ENCODE measurements at places on chromosomes 5 and 9. TPM values are rescaled to one million over a fixed set of nuclear protein-coding genes. Genes with fewer than 3 reads are reported as not detected.

DNA sequence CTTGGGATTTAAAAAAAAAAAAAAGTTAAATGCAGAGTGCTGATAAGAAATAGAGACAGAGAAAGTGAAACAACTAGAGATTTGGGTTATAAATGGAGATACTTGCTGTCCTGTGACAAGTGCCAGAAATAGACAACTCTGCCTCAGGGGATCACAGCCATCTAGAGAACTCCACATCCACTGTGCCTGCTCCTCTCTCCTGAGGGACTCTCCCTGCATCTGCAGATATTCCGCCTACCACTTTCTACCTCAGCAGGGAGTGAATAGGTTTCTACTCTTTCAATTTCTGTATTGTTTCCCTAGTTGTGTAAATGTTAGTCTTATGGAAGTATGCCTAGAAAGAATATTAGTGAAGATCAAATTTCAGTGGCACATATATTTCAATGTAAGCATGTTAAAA is 307.2 kb downstream of the HTR1A start:
- H3K27ac ChIP-seq: no peak overlapping the region
- no peaks in the 10 kb centered on the region for H3K36me3 ChIP-seq
- H3K4me1 ChIP-seq: no peaks in the 10 kb centered on the region
- H3K27me3 ChIP-seq: no peaks in the 10 kb centered on the region
- no peak overlapping the region for H3K4me3 ChIP-seq
- no peak for DNase-seq

DNA sequence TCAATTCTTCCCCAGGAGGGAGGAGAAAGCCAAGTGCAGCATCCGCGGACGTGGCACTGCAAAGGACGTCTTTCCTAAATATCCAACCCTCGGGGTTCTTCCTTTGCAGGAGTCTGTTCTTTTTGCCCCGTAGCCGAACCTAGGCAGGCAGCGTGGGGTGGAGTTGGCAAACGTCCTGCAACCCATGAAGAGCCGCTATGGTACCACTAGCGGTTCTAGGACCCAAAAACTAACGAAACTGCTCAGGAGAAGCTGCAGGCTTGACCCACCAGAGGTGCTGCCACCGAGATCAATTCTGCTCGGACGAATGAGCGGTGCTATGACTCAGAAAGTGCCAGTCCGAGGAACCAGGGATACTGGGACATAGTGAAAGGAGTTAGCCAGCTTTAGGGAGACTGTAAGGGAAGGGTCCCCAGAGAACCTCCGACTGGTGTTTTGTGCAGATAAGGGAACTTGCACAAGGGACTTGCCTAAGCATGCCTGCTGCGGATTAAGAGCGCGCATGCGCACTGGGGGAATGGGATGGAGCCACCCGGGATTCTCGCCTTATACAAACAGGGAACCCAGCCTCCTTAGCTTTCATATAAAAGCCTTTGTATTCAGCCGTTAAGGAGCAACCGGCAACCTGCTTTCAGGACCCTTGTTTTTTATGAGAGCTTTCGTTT is 32.7 kb downstream of the ANXA2R start:
- H3K4me1 ChIP-seq: peaks cover 26% of the 10 kb centered on the region
- peak overlapping the region; percentile 79 for H3K27ac ChIP-seq
- no peaks in the 10 kb centered on the region for H3K27me3 ChIP-seq
- H3K4me3 ChIP-seq: peak overlapping the region; percentile 16
- DNase-seq: no peak
- H3K36me3 ChIP-seq: no peaks in the 10 kb centered on the region

DNA sequence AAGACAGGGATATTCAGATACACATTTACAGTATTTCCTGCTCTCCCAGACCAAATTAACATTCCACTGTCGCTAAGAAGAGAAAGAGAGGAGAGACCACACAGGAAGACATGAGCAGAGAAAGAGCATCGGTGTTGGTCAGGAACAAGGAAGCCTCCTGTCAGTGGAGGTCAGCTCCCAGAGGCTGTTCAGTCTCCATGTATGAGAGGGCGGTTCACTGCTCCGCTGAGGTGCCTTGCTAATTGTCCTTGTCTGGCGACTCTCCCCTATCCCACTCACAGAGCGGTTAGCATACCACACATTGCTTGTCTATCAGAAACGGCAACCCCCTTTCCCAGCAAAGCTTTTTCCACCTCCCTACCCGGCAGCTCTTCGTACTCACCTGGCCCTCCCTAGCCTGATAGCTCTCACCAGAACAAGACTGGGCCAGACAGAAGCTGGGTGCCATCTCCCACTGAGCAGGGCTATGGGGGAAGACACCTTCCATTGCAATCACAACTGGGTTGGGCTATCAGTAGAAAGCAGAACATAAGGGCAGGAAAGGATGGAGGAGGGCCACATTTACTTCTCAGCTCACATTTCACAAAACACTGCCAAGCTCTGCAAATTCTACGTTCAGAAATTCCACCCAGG is 58.6 kb upstream of the LMNB1 start:
- no peaks in the 10 kb centered on the region for H3K27me3 ChIP-seq
- H3K27ac ChIP-seq: no peak overlapping the region
- H3K36me3 ChIP-seq: no peaks in the 10 kb centered on the region
- H3K4me3 ChIP-seq: no peak overlapping the region
- no peaks in the 10 kb centered on the region for H3K4me1 ChIP-seq

DNA sequence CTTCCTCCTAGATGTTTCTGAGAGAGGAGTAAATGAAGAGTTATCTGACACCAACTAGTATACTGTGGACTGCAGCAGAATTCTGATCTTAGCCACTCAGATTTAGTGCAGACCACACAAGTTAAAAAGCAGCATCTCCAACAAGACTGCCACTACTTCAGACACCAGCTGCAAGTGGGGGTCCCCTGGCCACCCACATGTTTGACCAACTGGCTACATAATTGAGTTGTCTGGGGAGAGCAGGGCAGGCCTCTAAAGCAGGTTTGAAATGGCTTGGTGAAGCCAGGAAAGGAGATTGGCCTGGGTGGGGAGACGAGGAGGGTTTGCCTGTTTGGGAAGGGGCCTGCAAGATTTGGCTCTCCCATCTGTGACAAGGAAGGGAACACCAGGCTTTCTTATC is 40.5 kb upstream of the FAM81B start:
- H3K27me3 ChIP-seq: no peaks in the 10 kb centered on the region
- no peak for DNase-seq

- H3K4me1 ChIP-seq: no peaks in the 10 kb centered on the region
- no peaks in the 10 kb centered on the region for H3K27me3 ChIP-seq
- no peak overlapping the region for H3K27ac ChIP-seq
- H3K4me3 ChIP-seq: no peak overlapping the region
- H3K36me3 ChIP-seq: no peaks in the 10 kb centered on the region
Measured at GRCh38 chr5:147156012-147156411, 78.8 kb upstream of the STK32A start.

- no peaks in the 10 kb centered on the region for H3K4me1 ChIP-seq
- H3K36me3 ChIP-seq: no peaks in the 10 kb centered on the region
- no peak overlapping the region for H3K27ac ChIP-seq
- no peak overlapping the region for H3K4me3 ChIP-seq
Measured at GRCh38 chr5:140734354-140734753, 34.1 kb downstream of the ZMAT2 start.

C9orf78 gene
- 66.5 TPM for polyA plus RNA-seq

DNA sequence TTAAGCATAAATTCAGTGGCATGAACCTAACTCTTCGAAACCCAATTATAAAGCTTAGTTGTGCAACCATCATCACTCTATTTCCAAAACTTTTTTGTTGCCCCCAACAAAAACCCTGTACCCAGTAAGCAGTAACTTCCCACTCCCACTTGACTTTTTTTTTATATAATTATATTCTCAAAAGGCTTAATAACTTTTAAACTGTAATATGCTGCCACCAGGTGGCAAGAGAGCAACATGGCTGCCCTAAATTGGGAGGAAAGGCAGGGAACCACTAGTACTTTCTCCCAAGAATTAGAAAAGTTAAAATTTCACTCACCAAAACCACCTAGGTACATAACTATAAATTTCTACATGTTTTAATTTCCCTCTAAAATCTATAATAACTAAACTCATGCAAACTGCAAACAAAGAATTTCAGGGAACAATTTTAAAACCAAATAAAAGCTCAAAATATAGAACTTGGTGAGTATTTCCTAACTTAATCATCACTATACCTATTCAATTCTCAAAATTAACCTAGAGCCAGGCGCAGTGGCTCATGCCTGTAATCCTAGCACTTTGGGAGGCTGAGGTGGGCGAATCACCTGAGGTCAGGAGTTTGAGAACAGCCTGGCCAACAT is 50.2 kb upstream of the RNF38 start:
- H3K27me3 ChIP-seq: no peaks in the 10 kb centered on the region
- H3K4me1 ChIP-seq: no peaks in the 10 kb centered on the region
- no peak overlapping the region for H3K27ac ChIP-seq
- no peak for DNase-seq

- H3K27ac ChIP-seq: no peak overlapping the region
- H3K4me3 ChIP-seq: no peak overlapping the region
- no peaks in the 10 kb centered on the region for H3K36me3 ChIP-seq
- no peak for DNase-seq
Measured at GRCh38 chr5:7759257-7759871, 91.6 kb downstream of the CFAP90 start.

GRCh38 chr5:171644536-171644935 is 141.1 kb upstream of the SMIM23 start:
- H3K27me3 ChIP-seq: no peaks in the 10 kb centered on the region
- no peak for DNase-seq
- H3K4me1 ChIP-seq: peaks cover 6% of the 10 kb centered on the region
- no peak overlapping the region for H3K27ac ChIP-seq
- H3K36me3 ChIP-seq: no peaks in the 10 kb centered on the region
- no peak overlapping the region for H3K4me3 ChIP-seq

GRCh38 chr9:73073337-73074175 is 78.1 kb upstream of the ANXA1 start:
- H3K4me3 ChIP-seq: no peak overlapping the region
- H3K4me1 ChIP-seq: no peaks in the 10 kb centered on the region
- DNase-seq: no peak
- no peak overlapping the region for H3K27ac ChIP-seq
- no peaks in the 10 kb centered on the region for H3K27me3 ChIP-seq
- no peaks in the 10 kb centered on the region for H3K36me3 ChIP-seq

- peaks cover 16% of the 10 kb centered on the region for H3K4me1 ChIP-seq
- DNase-seq: no peak
- no peak overlapping the region for H3K4me3 ChIP-seq
- H3K36me3 ChIP-seq: no peaks in the 10 kb centered on the region
- H3K27ac ChIP-seq: no peak overlapping the region
Measured at GRCh38 chr9:127170652-127171051, 48.2 kb upstream of the ANGPTL2 start.

DNA sequence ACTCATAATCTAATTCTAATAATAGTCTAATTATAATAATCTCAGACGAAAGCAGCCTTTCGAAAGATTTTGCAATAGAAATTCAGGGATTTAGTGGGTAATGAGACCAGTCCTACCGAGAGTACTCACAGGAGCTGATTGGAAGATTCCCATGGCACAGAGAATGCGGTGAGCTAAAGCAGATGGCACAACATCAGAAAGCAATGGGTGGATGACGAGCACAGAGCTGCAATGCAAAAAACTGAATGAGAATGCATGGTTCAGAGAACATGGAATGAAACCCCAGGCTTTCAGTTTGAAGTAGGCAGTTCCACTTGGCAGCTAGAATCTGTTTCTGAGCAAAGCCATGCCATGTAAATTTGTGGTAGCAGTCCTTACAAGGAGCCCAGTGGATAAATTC is 78.2 kb upstream of the SPINK5 start:
- no peak overlapping the region for H3K27ac ChIP-seq
- H3K36me3 ChIP-seq: no peaks in the 10 kb centered on the region
- no peak for DNase-seq
- H3K27me3 ChIP-seq: no peaks in the 10 kb centered on the region
- H3K4me1 ChIP-seq: no peaks in the 10 kb centered on the region

- peaks cover 6% of the 10 kb centered on the region for H3K4me1 ChIP-seq
- no peaks in the 10 kb centered on the region for H3K27me3 ChIP-seq
- no peak for DNase-seq
- H3K4me3 ChIP-seq: no peak overlapping the region
- H3K27ac ChIP-seq: no peak overlapping the region
Measured at GRCh38 chr5:150350524-150351344, 6.8 kb upstream of the TCOF1 start.

DNA sequence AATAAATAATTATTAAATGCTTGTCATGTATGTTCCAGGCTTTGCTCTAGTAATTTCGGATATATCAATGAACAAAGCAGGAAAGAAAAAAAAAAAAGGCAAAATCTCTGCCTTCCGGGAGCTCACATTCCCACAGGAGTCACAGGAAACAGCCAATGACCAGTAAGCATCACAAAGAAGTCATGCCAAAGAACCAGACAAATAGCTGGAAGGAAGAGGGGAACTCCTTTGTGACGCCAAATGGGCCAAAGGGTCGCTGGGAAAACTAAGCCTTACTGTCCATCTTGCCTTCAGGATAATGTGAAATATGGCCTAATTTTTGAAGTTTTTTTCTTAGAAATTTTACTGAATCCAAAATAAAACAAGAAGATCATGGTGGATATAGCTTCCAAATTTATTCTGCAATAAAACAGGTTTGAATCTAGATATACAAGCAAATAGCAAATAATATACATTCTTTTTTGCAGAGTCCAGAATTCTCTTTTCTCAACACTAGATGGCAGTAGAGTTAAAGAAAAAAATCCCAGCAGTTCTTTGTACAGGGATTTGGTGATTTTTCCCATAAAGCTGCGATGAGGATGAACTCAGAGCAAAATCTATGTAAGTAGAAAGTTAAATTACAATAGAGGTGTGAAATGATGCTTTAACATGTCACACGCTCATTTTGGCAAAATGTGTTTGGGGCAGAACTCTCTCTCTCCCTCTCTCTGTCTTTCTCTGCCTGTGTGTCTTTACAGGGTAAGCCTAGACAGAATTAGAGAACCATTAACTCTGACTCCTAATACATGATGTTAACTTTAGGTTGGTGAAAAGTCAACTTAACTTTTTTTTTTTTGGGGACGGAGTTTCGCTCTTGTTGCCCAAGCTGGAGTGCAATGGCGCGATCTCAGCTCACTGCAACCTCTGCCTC is 60.0 kb upstream of the TUT7 start:
- DNase-seq: no peak
- no peak overlapping the region for H3K27ac ChIP-seq
- H3K27me3 ChIP-seq: no peaks in the 10 kb centered on the region
- no peak overlapping the region for H3K4me3 ChIP-seq
- no peaks in the 10 kb centered on the region for H3K4me1 ChIP-seq

GGTA1 gene
- polyA plus RNA-seq: not detected

GOLGA1 gene
- polyA plus RNA-seq: 7.6 TPM

GRCh38 chr9:138116521-138116920 is 238.9 kb downstream of the CACNA1B start:
- H3K27ac ChIP-seq: no peak overlapping the region
- no peak overlapping the region for H3K4me3 ChIP-seq
- H3K27me3 ChIP-seq: no peaks in the 10 kb centered on the region

GRCh38 chr5:55715519-55716078 is 3.5 kb upstream of the SLC38A9 start:
- H3K4me3 ChIP-seq: no peak overlapping the region
- no peaks in the 10 kb centered on the region for H3K36me3 ChIP-seq
- no peak for DNase-seq
- no peak overlapping the region for H3K27ac ChIP-seq
- peaks cover 6% of the 10 kb centered on the region for H3K4me1 ChIP-seq
- no peaks in the 10 kb centered on the region for H3K27me3 ChIP-seq

EFNA5 gene
- 5.9 TPM for polyA plus RNA-seq

All from keratinocyte (primary cell).